Osteocyte (in vitro differentiated cells): ENCODE measurements at places on chromosomes 11 and 22. TPM values are rescaled to one million over a fixed set of nuclear protein-coding genes. Genes with fewer than 3 reads are reported as not detected.

Gene SNAP29
- 28.0 and 30.0 TPM in 2 replicates for total RNA-seq

Gene RRP7A
- 38.6 and 40.4 TPM in 2 replicates for total RNA-seq

Gene SMTNL1
- not detected in 2 replicates for total RNA-seq

- no peak for DNase-seq
These were observed 6.7 kb downstream of the HSD17B12 start for GRCh38 chr11:43687120-43687791.

GRCh38 chr11:112620621-112621394 is 340.4 kb upstream of the NCAM1 start:
- no peak for DNase-seq

GRCh38 chr11:2395211-2395730 is 5.3 kb upstream of the TSSC4 start:
- DNase-seq = no peak

- DNase-seq = no peak
These were observed 45.5 kb downstream of the FAR1 start for GRCh38 chr11:13713982-13714381.
